Breast epithelium (tissue), 4 donors: ENCODE measurements at places on chromosomes 4 and X. TPM values are rescaled to one million over a fixed set of nuclear protein-coding genes. Genes with fewer than 3 reads are reported as not detected.

The PCGF3 gene
- total RNA-seq = 60.6 TPM

The ETDA gene
- not detected for total RNA-seq

The PITX2 gene
- total RNA-seq = 0.33 TPM

The ARMCX4 gene
- 20.3 TPM for total RNA-seq

The HMX1 gene
- not detected for total RNA-seq

GRCh38 chr4:132332932-132333723, 816.0 kb upstream of the PCDH10 start:
- no peaks in the 10 kb centered on the region for H3K36me3 ChIP-seq
- H3K4me3 ChIP-seq = no peak overlapping the region
- no peak for DNase-seq
- H3K27ac ChIP-seq = no peak overlapping the region
- no peaks in the 10 kb centered on the region for H3K27me3 ChIP-seq

GRCh38 chrX:110021258-110022022, 18.5 kb downstream of the TMEM164 start:
- H3K36me3 ChIP-seq = no peaks in the 10 kb centered on the region
- no peak overlapping the region for H3K27ac ChIP-seq
- DNase-seq = no peak
- no peaks in the 10 kb centered on the region for H3K4me1 ChIP-seq

DNA sequence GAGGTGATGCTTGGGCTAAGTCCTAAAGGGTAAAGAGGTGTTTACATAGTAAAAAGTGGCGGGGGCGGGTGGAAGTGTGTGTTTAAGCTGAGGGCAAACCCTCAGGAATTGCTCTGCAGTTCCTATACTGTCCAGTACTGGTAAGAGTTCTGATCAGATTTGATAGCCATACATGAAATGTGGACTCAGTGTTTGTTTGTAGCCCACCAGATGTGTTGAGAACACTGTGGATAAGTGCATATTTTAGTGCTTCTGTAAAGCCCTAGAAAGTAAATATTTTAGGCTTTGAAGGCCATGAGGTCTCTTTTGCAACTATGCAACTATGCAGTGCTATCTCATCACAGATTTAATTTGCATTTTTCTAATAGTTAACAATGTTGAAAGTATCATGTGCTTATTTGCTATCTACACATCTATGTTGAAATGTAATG, 80.7 kb upstream of the EOLA2 start:
- H3K27me3 ChIP-seq = no peaks in the 10 kb centered on the region
- H3K4me3 ChIP-seq = no peak overlapping the region
- no peak overlapping the region for H3K27ac ChIP-seq
- no peak for DNase-seq
- H3K36me3 ChIP-seq = no peaks in the 10 kb centered on the region

DNA sequence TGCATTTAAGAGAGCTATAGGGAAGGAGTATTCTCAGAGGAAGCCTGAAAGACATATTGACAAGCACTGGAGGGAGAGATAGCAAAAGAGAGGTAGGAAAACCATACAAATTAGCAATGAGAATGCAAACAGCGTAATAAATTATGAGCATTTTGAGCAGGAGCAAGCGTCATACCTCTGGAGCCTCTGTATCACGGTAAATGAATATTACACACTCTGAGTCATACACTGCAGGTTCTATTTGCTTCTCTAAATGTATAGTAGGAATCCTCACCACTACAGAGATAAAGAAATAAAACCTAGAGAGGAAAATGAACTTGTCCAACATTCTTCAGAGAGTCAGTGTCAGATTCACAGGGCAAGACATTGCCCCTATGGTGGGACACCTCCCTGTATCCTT, 46.4 kb upstream of the GABRE start:
- H3K4me1 ChIP-seq = no peaks in the 10 kb centered on the region
- no peak overlapping the region for H3K27ac ChIP-seq
- no peak overlapping the region for H3K4me3 ChIP-seq
- DNase-seq = no peak
- H3K36me3 ChIP-seq = no peaks in the 10 kb centered on the region

DNA sequence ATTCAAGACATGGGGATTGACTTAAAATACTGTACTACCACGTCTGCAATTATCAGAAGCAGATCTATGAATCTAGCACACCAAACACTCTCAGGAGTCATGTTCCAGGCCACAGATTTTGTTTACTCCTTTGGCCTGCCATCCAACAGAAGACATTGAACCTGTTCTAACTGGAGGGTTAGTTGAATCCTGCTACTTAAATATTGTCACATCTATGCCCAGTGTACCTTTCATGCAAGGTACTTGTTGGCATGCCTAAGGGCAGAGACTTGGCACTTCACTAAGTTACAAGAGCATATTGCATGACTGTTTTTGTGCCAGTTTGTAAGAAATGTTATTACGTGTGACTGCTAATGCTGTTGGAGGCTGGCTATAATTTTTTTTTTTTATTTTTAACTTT, 126.9 kb upstream of the BCOR start:
- DNase-seq = no peak
- no peaks in the 10 kb centered on the region for H3K4me1 ChIP-seq
- H3K36me3 ChIP-seq = no peaks in the 10 kb centered on the region
- H3K27ac ChIP-seq = no peak overlapping the region
- no peak overlapping the region for H3K4me3 ChIP-seq
- H3K27me3 ChIP-seq = peaks cover 17% of the 10 kb centered on the region

- no peak for DNase-seq
- H3K36me3 ChIP-seq = no peaks in the 10 kb centered on the region
- H3K27me3 ChIP-seq = peaks cover 13% of the 10 kb centered on the region
- no peaks in the 10 kb centered on the region for H3K4me1 ChIP-seq
Observed at GRCh38 chrX:43003939-43004338, 226.0 kb upstream of the PPP1R2C start.

- H3K4me1 ChIP-seq = no peaks in the 10 kb centered on the region
- H3K27me3 ChIP-seq = no peaks in the 10 kb centered on the region
- H3K4me3 ChIP-seq = no peak overlapping the region
- no peak for DNase-seq
- no peaks in the 10 kb centered on the region for H3K36me3 ChIP-seq
Observed at GRCh38 chr4:68655764-68656444, 14.5 kb downstream of the UGT2B15 start.

GRCh38 chrX:134969726-134970125, 21.1 kb upstream of the SMIM10 start:
- no peak overlapping the region for H3K4me3 ChIP-seq
- H3K36me3 ChIP-seq = no peaks in the 10 kb centered on the region
- no peaks in the 10 kb centered on the region for H3K27me3 ChIP-seq

DNA sequence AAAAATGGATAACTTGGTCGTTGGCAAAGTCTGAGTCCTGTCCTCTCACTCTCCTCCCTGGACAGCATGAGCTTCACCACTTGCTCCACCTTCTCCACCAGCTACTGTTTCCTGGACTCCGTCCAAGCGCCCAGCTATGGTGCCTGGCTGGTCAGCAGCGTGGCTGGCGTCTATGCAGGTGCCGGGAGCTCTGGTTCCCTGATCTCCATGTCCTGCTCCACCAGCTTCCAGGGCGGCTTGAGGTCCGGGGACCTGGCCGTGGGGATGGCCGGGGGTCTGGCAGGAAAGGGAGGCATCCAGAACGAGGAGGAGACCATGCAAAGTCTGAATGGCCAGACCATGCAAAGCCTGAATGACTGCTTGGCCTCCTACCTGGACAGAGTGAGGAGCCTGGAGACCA, 100.8 kb downstream of the NCAPG start:
- H3K36me3 ChIP-seq = no peaks in the 10 kb centered on the region
- H3K27me3 ChIP-seq = no peaks in the 10 kb centered on the region
- no peak overlapping the region for H3K27ac ChIP-seq

DNA sequence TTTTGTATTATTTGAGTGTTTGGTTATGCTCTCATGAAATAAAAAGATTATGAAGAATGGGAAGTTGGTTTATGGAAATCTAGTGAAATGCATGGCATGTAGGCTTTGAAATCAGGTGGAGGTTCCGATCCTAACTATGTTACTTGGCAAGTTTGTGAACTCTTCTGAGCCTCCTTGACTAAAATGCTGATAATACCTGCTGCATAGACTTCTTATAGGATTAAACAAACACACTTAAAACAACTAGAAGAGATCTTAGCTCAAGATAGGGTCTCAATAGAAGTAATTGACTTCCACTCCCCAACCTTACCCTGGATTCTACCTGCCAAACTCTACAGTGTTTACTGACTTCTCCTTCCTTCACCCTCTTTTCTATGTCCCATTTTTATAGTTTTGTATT, 22.2 kb upstream of the TLR2 start:
- no peaks in the 10 kb centered on the region for H3K36me3 ChIP-seq
- H3K4me3 ChIP-seq = no peak overlapping the region
- no peaks in the 10 kb centered on the region for H3K27me3 ChIP-seq

DNA sequence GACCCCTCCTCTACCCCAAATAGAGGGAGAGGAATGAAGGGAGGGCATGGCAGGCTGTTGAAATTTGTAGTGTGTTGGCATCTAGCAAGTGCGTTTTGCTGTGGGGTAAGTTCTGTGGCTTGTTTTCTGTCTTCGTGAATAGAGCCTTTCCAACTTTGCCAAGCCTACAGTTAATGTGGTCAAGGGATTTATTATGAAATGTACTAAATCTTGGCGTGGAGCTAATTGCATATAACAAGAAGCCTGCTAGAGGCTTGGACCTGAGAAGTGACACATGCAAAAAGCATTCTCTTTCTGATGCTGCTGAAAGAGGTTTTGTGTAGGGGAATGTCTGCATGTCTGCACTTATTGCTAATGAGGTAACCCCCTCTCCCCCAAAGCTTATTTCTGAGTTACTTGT, 132.2 kb downstream of the BMPR1B start:
- no peaks in the 10 kb centered on the region for H3K4me1 ChIP-seq
- H3K36me3 ChIP-seq = no peaks in the 10 kb centered on the region
- no peak overlapping the region for H3K4me3 ChIP-seq
- no peaks in the 10 kb centered on the region for H3K27me3 ChIP-seq
- no peak overlapping the region for H3K27ac ChIP-seq

GRCh38 chr4:109998867-109999584, 86.3 kb downstream of the EGF start:
- DNase-seq = no peak
- no peak overlapping the region for H3K27ac ChIP-seq
- no peaks in the 10 kb centered on the region for H3K27me3 ChIP-seq

GRCh38 chr4:40526741-40527140, 102.9 kb downstream of the RBM47 start:
- DNase-seq = no peak
- H3K4me1 ChIP-seq = no peaks in the 10 kb centered on the region
- H3K4me3 ChIP-seq = no peak overlapping the region
- H3K27me3 ChIP-seq = no peaks in the 10 kb centered on the region

DNA sequence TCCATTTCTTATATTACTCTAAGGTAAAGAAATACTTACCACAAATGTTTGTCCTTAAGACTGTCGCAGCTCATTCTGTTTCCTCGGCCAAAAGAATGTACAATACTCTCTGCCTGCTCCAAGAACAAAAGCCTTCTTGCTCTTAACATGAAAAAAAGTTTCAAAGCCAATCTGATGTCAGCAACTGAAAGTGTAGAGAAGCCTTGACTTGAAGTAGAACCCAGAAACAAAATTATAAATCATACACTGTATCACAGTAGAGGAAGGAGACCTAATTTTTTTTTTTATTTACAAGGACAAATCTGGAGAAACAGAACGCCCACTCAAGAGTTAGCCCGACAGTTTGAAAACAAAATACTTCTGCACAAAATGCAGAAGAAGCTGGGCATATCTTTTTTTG, at the start of gene MCF2:
MCF2 (minus strand) TSS at position 101 of the 400 bp plus-strand sequence. CDS start 56,423 bp downstream, outside the sequence.
- H3K27ac ChIP-seq = no peak within 1 kb of the TSS
- H3K4me1 ChIP-seq = no peaks in the 10 kb centered on the region

DNA sequence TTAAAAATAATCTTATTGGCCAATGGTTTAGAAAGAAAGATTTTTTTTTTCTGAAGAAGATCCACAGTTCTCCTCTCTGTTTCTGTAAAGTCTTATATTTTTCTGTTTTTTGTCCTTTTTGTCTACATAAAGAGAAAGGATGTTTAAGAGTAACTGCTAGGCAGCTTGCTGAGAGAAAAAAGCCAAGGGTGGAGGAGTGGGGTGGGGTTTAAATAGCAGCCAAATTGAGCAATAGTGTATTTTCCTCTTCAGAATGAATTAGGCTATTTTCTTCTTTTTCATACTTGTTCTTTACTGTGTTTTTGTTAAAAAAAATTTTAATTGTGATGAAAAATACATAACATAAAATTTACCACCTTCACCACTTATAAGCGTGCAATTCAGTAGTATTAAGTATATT, 224.6 kb downstream of the SOWAHB start:
- no peaks in the 10 kb centered on the region for H3K4me1 ChIP-seq
- no peaks in the 10 kb centered on the region for H3K36me3 ChIP-seq
